ENCODE measurements at places on chromosomes 4 and X.

GRCh38 chr4:133151691-133152329, 2.7 kb downstream of the PCDH10 start:
- DNase-seq: no peak

DNA sequence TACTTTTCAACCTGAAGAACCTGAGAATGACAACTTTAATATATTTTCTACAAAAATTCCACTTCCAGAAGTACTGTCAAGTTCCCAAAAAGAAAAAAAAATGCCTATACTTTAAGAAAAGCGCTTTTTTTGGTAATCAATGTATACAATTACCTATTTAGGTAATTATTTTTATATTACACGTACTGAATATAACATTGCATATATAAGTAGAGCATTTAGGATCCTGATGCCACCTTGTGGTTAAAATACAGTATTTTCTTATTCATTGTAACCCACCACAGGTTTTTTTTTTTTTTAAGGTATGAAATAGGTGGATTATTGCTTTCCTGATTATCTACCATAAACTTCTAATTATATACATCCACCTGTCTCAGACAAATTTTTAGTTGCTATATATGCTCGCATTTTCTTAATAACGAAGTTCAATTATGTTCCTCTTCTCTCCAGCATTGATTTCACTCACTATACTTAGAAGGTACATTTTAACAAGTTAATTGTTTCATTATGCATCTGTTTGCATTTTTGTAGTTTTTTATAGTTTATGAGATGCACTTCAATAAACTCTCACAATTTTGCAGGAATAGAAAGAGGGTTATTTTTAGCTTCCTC, 5.2 kb downstream of the MAP9 start:
- DNase-seq: no peak

- no peak for DNase-seq
Observed at GRCh38 chr4:86565651-86566050, 28.5 kb upstream of the PTPN13 start.

- no peak for DNase-seq
Observed at GRCh38 chr4:147388018-147388417, 92.9 kb upstream of the EDNRA start.

DNA sequence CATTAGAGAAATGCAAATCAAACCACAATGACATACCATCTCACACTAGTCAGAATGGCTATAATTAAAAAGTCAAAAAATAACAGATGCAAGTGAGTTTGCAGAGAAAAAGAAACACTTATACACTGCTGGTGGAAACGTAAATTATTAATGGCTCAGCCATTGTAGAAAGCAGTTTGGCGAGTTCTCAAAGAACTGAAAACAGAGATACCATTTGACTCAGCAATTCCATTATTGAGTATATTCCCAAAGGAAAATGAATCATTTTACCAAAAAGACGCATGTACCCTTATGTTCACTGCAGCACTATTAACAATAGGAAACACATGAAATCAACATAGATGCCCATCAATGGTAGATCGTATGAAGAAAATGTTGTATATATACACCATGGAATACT, 75.0 kb downstream of the NAA11 start:
- DNase-seq: no peak

DNA sequence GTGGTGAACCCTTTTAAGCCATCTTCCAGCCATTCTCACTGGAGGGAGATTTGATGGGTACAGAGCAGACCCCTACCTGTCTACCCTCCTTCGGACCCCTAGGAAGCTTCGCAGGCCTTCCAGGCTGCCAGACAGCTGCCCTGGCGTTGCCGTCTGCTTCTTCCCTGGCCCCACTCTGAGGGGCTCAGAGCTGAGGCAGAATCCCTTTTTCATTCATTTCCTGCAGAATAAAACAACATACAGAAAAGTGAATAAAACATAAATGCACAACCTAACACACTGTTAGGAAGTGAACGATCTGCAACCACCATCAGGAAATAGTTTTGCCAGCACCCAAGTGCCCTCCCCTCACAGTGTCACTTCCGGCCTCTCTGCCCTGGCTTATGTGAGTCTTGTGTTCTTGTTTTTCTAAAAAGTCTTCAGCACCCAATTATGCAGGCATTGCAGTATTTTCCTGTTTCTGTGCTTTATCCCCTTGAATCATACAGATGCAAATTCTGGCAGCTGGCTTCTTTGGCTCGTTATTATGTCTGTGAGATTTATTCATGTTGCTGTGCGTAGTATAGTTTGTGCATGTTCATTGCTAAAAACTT, 5.6 kb upstream of the ADD1 start:
- peak; percentile 52 for DNase-seq

GRCh38 chr4:101238706-101239105, 108.6 kb downstream of the PPP3CA start:
- no peak for DNase-seq

DNA sequence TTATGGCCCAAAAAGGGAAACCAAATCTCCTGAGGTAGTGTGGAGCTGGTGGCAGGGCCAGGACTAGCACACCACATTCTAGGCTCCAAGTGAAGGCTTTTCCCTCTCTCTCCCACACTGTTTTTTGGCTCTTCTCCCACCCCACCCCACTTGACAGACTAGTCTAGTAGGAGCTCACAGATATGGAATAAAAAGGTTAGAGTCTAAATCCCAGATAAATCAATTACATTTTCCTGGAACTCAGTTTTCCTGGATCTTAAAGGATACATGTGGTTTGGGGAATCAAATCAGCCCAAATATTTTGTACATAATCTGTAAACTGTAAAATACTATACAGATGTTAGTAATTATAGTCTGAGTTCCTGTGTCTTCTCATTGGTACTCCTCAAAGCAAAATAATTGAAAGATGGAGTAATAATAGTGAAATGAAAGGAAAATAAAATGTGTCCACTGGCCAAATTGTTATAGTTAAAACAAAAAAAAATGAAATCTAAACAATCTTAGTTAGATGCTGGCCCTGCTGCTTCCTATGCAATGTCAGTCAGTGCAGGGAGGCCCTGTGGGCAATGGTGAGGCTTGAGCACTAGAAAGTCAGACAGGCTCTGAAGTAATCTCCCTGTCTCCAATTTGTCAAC, 370.4 kb upstream of the CPEB2 start:
- no peak for DNase-seq

DNA sequence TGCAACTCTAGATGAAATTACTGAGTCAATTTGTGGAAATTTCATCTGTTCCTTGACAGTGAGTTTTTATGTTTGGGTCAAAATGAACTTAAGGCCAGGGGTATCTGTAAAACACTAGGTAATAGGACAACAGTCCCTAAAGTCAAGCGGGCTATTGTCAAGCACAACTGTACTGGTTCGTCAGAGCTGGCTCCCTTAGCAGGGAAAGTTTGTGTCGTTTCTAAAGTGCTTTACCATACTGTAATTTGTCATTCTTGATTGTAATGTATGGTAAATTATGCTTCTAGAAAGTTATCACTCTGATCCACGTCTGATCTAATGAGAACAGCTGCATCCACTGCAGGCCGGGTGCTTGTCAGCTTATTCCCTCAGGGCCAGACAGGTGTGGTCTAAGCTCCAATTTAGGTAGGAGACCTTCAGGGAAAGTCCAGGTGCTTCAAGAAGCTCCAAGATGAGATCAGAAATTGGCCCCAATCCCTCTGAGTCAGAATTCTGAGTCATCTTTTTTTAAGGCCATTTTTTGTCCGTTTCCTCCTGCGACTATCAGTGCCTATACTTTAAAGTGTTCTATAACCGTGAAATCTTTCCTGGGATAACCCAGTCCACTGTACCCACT, 92.2 kb downstream of the PALLD start:
- no peak for DNase-seq
